ENCODE measurements at places on chromosomes 13 and 19. TPM values are rescaled to one million over a fixed set of nuclear protein-coding genes. Genes with fewer than 3 reads are reported as not detected.
A peak's percentile ranks its signal among the peaks of the same experiment; 100 is the strongest.

Gene ZNF738
- 15.5 TPM for total RNA-seq

Gene OR2Z1
- total RNA-seq, result not detected

Gene GPR12
- not detected for total RNA-seq

DNA sequence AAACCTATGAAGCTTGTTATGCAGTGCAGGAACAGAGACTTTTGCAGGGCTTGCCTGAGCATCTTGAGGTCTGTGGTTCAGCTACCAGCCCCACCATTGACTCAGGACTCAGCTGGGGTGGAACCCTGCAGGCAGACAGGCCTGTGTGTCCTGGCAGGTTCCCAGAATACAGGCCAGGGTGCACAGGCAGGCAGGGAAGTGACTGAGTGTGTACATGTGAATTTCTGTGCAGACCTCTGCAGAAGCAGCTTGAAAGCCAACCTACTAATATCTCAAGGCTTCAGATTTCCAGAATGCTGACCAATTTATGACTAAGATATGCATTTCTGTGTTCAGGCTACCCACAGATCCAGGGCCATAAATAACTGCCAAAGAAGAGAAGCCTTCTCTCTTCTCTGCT, 254.4 kb downstream of the DLEU7 start:
- DNase-seq, result no peak

GRCh38 chr19:34269968-34270621, 15.7 kb downstream of the GARRE1 start:
- peak; percentile 81 for DNase-seq

DNA sequence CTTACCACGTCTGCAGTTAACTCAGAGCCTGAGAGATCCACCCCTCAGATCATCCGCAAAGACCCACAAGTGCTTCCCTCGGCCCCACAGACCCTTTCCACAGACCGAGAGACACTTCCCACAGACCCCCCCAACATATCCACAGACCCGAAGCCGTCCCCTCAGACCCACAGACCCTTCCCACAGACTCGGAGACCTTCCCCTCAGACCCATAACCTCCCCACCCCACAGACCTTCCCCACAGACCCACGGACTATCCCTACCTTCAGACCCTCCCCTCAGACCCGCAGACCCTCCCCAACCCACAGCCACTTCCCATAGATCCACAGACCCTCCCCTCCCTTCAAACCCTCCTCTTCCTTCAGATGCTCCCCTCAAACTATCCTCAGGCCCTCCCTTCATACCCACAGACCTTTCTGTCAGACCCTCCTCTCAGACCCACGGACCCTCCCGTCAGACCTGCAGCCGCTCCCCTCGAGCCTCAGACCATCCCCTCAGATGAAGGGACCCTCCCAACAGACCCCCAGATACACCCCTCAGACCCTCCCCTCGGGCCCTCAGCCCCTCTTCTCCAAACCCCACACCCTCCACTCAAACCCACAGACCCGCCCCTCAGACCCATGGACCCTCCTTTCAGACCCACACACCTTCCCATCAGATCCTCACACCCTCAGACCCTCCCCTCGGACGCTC, 20.1 kb upstream of the TFDP1 start:
- peak; percentile 4 for DNase-seq

DNA sequence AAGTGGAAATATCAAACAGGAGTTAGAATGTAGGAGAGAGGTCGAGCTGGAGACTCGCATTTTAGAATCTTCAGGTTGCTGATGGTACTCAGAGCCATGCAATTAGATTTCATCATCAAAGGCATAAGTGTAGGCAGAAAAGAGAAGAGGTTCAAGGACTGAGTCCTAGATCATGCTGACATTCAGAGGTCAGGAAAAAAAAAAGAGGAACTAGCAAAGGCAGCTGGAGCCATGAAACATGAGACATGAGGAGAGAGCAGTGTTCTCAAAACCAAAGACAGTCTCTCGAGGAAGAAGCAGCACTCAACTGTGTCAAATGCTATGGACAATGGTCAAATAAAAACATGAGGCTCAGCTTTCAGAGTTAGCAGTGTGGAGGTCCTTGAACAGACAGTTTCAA, 12.4 kb upstream of the TPP2 start:
- no peak for DNase-seq

DNA sequence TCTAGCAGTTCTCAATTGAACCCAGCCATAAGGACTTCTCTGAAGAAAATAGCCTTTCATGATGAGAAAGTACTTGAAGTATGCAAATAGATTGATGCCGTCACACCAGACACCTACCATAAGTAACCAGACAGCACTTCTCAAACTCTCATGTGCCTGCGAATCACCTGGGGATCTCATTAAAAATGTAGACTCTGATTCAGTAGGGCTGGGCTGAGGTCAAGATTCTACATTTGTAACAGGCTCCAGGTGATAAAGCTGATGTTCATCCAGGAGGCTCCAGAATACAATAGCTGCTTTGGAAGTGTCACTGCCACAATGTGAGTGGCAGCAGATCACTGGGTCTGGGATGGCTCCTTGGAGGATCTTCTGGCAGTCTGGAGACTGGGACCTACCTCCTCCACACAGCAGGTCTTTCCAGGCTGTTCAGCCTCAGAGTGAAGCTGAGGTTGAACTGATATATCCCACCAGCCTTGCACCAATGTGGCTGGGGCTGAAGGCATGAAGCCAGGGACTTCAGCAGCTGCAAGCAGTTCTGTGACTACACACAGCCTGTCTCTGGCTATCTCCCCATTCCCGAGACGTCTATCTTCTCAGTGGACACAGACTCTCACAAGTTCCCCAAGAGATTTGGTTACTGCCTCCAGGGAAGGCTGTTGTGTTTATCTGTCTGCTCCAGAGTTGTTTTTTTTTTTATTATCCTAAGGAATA, 9.1 kb downstream of the MBNL2 start:
- no peak for DNase-seq
